Bone marrow (tissue), 2 donors: ENCODE measurements at places on chromosomes 1 and 21.

DNA sequence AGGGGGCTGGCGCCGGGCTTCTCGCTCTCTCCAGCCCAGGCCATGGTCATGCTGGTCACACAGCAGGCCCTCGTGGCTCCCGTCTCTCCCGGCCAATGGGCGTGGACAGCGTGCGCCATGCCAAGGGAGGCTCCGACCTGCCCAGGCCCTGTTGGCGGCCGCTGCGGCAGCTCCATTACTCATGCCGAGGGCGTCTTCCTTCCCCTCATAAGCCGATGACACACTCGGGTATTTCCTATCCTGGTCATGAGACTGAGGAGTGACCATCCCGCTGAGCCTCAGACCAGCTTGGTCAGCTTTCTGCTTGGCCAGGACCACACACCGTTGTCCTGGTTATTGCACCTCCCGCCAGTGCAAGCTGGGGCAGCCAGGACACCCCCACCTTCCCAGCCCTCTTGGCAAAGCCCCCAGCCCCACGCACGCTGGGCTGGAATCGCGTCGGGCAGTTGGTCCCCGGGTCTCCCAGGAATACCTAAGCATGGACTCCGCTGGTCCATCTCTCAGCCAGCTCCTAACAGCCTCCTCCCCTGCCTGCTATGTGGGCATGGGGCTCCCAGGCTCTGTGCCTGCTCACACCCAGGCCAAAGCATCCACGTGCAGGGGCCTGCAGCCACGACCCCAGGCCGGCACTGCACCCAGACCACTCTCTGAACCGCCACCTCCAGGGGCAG is 49.8 kb downstream of the ARHGEF16 start:
- DNase-seq = no peak

DNA sequence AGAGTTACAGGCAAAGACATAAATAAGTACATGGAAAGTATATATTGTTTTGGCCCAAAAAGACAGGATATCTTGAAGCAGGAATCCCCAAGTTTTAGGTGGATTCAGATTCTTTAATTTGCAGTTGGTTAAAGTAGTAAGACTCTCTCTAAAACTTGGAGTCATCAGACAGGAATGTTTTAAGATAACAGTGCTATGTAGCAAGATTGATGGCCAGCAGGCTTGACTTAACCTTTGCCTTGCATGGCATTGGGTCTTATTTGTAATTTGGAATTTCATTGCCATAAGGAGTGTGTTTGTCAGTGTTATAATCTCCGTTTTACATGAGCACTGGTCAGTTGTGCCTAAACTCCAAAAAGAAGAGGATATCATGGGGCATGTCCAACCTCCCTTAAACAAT is 727.6 kb upstream of the CHRM3 start:
- DNase-seq = no peak

DNA sequence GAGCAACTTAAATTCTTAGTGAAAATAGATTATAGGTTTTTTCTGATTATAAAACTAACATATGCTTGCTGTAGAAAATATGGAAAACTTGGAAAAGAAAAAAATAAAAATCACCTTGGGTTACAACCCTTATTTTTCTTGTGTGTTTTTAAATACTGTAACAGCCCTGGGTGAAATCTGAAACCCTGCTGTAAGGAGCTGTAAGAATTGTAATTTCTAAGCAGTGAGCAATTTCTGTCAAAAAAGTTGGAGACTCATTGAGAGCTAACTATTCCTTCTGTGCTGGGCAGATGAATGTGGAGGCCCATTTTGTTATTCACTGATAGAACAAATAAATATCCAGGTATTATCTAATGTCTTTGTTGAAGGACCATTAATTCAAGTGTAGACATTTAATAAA is 42.6 kb downstream of the ADCY10 start:
- no peak for DNase-seq

DNA sequence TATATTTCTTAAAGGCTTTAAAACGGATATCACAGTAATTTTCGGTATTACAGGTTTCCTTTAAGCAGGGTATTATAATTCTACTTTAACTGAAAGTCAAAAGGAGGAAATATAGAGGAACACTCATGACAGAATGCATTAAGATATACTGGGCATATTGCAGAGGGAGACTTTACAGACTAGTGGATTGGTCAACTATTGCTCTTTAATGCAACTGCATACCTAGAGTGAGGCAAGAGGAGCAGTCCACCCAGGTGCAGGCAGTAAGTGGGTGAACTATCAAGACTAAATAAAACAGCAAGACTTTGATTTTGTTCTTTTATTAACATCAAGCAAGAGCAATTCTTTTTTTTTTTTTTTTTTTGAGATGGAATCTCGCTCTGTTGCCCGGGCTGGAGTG is 10.5 kb downstream of the SCAF4 start:
- DNase-seq = no peak

DNA sequence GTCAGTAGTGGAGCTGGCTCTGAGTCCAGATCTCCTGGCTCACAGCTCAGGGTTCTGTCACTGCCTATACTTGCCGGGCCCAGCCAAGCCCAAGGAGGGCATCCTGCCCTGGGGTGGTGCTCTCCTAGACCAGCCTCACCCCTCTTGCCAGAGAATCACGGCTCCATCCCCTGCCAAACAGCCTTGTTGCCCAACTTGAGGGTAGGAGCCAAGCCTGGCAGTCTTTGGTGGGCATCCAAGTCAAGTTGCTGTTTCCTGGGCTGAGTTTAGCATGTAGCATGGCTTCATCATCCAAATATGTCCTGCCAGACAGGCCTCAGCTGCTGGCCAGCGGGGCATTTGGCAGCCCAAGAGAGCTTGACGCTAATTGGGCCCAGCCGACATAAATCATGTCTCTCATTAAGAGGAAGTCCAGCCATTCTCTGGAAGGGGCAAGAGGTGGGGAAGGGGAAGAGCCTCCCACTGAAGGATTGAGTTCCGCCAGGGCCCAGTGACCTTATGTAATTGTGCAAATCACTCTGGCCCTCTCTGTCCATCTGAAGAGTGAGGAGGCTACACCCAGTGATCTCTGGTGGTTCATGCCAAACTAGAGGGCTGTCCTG is 22.6 kb upstream of the TRABD2B start:
- DNase-seq = no peak

DNA sequence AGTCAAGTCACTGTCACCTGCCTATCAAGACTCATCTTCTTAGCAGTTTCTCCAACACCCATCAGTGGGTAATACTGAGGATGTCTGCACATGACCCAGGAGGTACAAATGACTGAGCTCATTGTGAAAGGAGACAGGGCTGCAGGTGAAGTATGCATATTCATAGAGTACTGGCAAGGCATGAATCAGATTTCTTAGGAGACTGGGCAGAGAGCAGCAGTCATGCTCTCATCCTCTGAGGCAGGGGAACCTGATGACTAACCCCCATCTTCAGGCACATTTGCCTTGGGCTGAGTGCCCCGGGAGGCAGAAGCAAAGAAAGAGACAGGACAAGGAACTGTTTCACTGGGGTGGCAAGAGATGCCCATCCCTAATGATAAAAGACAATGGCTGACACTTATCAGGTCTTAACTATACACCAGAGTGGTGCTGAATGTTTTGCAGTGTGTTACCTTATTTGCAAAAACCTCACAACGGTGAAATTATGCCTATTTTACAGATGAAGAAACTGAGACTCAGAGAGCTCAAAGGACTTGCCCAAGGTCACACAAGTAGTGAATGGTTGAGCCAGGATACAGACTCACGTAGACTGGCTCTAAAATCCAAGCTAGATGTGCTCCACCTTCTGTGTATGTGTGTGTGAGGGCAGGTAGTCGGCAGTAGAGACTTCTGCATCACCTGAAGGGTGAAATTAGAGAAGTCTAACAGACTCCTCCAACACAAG is 9.2 kb upstream of the GRHL3 start:
- no peak for DNase-seq

- DNase-seq = peak; percentile 5
Observed at GRCh38 chr21:25501996-25502665, 105.2 kb downstream of the MRPL39 start.

DNA sequence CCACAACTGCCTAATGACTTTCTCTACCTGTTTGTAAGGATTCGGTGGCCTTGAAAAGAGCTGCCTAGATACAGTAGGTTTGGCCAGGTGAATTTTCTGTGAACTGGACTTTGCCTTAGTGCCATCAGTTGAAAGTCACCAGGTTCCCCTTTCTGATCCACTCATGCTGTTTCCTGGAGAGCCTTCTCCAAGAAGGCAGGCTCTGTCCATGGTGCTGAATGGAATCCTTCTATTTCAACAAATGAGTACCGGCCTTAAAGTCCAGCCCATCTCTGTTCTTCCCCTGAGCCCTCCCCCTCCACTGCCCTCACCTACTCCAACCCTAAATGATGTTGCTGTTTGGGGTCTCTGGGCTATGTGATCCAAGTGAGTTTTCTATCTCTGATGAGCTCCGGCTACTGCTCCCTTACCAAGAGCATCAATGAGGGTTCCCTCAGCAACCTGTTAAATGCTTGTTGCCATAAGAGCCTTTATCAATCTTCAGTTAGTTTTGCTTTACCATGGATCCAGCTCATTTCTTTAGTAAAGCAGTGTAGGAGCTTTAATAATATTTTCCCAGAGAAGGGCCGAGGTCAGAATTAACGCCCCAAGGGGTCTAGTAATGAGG is 500.4 kb downstream of the PTPRU start:
- no peak for DNase-seq

DNA sequence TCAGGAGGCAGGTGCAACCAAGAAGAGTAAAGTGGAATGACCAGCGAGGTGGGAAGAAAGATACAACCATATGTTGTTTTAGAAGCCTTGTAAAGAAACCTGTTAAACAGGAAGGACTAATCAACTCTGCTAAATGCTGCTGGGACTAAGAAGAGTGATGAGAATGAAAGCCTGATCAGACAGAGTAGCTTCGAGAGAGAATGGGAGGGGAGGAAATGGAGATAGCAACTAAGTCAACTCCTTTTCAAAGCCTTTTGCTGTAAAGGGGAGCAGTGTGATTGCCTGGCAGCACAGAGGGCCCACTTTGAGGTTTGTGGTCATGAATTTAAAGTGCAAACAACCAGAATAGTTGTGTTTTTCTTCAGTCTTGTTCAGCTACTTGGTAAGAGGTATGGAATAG is 31.4 kb downstream of the SLC30A7 start:
- no peak for DNase-seq

DNA sequence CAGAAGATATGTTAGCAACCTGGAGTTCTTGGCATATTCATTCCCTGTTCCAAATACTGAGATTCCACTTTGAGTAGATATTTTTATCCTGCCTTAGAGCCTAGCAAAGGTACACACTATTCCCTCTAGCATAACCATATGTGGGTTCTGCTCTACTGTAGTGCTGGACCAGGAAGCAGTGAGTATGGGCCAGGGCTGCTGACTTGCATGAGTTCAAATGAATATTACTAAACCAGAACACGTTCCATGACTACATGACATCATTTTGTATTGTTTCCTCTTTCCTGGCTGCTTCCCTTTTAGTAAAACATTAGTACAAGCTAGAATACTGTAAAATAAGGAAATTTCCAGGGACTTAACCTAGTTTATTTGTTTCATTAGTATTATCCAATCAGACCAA is 41.1 kb downstream of the TNFSF18 start:
- DNase-seq = no peak

DNA sequence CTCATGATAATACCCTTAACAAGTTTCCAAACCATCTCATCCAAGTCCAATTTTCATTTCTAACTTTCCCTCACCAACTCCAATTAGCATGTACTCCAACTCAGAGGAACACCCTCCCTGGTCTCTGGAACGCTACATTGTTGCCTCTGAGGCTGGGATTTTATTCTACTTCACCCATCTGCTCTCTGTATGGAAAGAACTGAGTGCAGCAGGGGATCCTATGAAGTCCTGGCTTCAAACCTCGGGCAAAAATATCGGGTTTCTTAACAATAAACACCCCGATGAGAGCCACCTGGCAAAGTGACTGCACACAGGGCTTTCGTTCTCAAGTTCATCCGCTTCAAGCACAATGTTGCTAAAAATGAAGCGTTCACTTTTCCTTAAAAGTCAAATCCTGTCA is 99.6 kb downstream of the CRB1 start:
- no peak for DNase-seq

DNA sequence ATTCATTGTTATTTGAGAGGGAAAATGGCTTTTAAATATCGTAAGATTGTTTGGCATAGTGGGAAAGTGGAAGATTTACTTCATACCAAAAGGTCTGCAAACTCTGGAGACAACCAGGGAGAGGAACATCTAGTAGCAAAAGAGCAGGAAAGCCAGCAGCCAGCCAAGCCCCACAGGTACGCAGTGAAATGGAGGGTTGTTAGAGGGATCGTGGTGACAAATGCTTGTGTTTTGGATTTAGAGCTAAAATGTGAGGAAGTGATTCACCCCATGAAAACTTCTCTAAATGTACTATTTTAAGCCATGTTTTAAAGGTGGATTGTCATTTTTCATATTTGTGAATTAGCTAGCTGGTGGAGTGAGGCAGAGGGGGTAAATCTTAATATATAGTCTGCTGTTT is 69.3 kb downstream of the RPS6KC1 start:
- no peak for DNase-seq

- DNase-seq = no peak
Observed at GRCh38 chr1:41874903-41875411, 43.8 kb downstream of the HIVEP3 start.

GRCh38 chr1:31532173-31532572 is 44.1 kb upstream of the TINAGL1 start:
- DNase-seq = no peak

- DNase-seq = no peak
Observed at GRCh38 chr1:205976708-205977401, 26.3 kb downstream of the RAB7B start.
